ENCODE measurements at places on chromosomes 6 and 20. TPM values are rescaled to one million over a fixed set of nuclear protein-coding genes. Genes with fewer than 3 reads are reported as not detected.

Gene SRC
- 19.1 TPM for total RNA-seq

Gene BTBD3
- 23.6 TPM for total RNA-seq

Gene RAD21L1
- not detected for total RNA-seq

Gene CST7
- not detected for total RNA-seq

Data from fibroblast of the aortic adventitia (primary cell).